ENCODE measurements at places on chromosomes 3 and 15. TPM values are rescaled to one million over a fixed set of nuclear protein-coding genes. Genes with fewer than 3 reads are reported as not detected.

DNA sequence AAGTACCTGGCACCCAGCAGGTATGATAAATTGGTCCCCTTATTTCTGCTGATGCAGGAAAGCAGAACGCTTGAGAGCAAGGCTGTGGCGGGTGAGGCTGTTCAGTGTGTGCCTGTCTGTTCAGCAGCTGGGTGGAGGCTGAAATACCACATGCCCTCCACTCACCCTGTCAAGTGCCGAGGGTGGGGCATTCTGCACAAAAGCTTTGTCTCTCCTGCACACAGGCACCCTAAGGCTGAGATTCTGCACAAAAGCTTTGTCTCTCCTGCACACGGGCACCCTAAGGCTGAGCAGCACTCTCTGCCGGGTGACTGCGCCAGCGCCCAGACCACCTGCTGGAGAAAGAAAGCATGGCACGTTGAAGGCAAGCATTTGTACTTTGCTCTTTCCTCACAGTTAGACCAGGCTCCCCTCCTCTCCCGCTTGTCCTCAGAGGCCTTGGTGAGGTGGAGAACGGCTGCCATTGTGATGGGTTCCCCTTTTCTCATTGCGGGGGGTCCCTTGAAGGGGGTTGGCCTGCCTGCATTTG, 97.5 kb downstream of the BDH1 start:
- peak; percentile 54 for DNase-seq

DNA sequence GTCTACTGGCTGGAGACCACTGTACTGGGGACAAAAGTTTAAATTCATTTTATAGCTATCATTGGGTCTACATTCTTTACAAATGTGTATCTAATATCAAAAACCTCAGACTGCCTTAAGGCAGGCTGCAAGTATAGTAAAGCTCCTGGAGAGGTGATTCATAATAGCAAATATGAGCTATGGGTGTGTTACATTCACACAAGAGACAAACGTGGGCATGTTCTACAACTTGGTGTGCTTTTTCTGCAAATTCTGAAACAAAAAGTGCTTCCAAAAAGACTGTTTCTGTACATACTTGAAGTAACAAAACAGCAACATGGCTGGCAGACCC, 1101.4 kb downstream of the ROBO1 start:
- no peak for DNase-seq

GRCh38 chr15:33125894-33126537, 68.5 kb downstream of the FMN1 start:
- DNase-seq, result no peak

DNA sequence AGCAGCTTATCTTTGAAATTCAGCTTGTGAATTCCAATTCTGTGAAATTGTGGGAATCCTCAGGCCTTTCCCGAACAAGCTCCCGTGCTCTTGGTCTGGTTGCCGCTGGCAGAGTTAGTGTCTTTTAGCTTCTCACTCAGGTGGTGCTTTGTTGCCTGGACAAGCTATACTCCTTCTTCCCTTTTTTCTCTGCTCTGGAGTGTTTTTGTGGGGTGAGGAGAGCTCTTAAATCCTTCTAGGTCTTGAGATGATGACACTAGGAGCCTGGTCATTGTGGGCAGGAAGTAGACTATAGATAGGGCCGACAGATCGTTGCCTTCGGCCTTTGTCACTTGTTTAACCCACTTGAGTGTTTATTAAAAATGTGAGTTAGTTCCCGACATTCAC, 93.8 kb downstream of the SLCO3A1 start:
- DNase-seq, result no peak

- DNase-seq, result no peak
Observed at GRCh38 chr3:61729038-61729634, 167.8 kb downstream of the PTPRG start.

DNA sequence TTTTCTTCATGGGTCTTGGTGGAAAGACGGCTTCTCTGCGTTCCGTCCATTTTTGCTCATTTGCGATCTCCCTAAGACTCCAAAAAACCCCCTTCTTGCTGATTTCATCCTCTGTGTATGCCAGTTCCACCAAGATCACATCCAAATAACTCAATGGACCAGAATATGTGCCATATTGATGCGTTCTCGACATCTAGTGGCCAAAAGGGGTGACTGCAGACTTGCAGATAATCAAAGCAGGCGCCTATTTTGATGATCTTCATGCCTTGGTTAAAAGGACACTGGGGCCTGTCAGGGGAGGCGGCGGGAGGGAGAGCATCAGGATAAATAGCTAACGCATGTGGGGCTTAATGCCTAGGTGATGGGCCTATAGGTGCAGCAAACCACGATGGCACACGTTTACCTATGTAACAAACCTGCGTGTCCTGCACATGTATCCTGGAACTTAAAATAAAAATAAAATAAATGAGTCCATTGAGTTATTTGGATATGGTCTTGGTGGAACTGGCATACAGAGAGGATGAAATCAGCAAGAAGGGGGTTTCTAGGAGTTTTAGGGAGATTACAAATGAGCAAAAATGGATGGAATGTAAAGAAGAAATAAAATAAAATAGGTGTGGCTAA, 104.2 kb upstream of the RAD18 start:
- no peak for DNase-seq

Gene PLSCR2
- total RNA-seq, result 0.86 TPM

Gene STRIT1
- not detected for total RNA-seq

Gene TUSC2
- 29.4 TPM for total RNA-seq
